8988T (cell line): ENCODE measurements at places on chromosomes 3 and 15.

GRCh38 chr3:197454014-197454413 is 101.8 kb downstream of the BDH1 start:
- peak; percentile 52 for DNase-seq

- DNase-seq = no peak
These were observed 54.7 kb downstream of the FAM98B start for GRCh38 chr15:38508647-38509046.

- DNase-seq = no peak
These were observed 36.6 kb upstream of the CD47 start for GRCh38 chr3:108127301-108127988.

DNA sequence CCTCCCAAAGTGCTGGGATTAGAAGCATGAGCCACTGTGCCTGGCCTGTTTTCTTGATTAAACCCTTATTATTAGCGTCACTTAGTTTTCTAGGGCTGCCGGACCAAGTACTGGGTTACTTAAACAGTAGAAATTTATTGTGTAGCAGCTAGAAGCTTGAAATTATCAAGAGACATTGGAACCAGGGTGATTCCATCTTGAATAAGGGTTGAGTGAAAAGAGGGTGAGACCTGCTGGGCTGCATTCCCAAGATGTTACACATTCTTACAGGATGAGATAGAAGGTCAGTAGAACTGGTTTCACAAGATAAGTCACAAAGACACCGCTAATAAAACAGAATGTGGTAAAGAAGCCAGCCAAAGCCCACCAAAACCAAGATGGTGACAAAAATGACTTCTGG is 18.6 kb upstream of the FSTL1 start:
- DNase-seq = no peak

GRCh38 chr3:147930232-147930807 is 521.2 kb downstream of the ZIC1 start:
- no peak for DNase-seq

GRCh38 chr15:51076524-51077220 is 18.0 kb downstream of the TNFAIP8L3 start:
- DNase-seq = no peak

DNA sequence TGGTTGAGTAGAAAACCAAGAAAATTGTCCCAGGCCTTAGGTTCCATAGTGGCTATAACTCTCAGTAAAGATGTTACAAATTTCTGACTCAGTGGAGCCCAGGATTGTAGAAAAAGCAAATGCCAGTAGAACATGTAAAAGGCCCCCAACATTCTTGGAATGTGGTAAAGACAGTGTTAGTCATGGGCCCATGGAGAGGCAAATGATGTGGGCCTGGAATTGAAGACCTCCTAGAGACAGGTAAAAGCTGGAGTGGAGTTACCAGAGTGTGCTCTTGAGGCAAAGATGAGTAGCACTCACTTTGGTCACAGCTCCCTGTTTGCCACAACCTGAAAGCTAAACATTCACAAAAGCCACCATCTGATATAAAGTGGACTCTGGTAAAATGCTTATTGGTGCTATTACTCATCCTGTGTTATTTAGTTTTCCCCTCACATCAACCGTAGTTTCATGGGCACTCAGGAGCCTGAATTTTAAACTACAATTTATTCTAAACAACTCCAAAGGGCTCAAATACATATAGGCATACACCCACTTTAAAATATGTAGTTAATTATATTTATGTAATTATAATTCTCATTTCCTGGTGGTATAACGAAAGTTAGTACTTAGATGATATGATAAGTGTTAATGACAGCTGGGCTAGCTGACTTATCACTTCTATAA is 359.6 kb upstream of the NECTIN3 start:
- no peak for DNase-seq

- no peak for DNase-seq
These were observed 4.2 kb downstream of the CCDC71 start for GRCh38 chr3:49161808-49162530.

DNA sequence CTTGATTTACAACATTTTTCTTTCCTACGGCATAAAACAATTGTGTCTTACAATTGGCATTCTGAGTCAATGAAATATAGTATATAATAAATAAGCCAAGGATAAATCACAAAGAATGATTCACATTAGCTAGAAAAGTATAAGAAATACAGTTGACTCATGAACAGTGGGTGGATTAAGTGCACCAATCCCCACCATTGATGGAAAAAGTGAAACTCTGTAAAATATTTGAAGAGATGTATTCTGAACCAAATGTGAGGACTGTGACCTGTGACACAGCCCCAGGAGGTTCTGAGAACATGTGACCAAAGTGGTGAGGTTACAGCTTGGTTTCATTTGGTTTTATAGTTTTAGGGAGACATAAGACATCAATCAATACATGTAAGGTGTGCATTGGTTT is 227.5 kb downstream of the ALCAM start:
- DNase-seq = no peak

DNA sequence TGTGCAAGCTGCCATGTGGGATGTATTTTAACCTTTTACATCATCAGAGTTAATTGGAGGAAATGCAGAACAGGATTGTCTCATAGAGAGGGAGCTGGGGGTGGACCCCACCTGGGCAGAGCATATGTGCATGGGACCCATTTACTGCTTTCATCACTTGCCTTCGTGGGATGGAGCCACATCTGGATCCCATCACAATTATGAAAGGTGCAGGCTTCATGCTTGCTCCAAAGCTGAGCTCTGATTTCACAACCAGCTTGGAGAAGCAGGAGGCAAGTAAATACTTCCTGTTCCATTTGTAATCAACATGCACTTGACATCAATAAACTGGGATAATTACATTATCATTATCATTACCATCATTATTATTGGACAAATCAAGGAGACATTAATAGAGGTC is 161.9 kb downstream of the ALDH1A2 start:
- no peak for DNase-seq

- DNase-seq = no peak
These were observed 16.8 kb upstream of the CCNDBP1 start for GRCh38 chr15:43168192-43169107.

- DNase-seq = no peak
These were observed 535.6 kb upstream of the AGTR1 start for GRCh38 chr3:148162132-148162531.

DNA sequence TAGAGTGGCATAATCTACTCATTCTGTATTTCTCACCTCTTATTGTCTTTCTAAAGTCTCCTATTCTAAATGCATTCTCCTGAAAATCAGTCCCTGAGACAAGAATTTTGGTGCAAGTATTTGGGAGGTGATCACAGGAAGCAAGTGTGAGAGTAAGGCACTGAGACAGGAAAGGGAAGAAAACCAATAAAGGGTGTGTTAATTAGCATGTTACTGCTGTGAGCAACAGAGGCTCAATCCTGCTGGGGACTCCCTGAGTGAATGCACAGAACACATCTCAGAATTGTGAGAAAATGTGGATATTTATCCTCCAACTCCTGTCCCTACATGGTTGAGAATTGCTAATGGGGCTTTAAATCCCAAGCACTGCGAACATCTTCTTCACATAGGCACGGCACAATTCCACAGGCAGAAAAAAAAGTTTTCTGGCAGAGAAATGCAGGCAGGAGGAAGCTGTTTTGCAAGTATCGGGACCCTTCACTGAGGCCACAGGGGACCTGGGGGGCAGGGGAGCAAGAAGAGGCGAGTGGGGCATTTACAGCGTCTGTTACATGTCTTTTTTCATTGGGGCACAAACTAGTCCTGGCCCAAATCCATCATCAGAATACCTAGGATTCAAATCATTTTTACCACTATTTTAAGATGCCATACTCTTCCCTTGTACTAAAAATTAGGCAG is 27.2 kb upstream of the STT3B start:
- no peak for DNase-seq

DNA sequence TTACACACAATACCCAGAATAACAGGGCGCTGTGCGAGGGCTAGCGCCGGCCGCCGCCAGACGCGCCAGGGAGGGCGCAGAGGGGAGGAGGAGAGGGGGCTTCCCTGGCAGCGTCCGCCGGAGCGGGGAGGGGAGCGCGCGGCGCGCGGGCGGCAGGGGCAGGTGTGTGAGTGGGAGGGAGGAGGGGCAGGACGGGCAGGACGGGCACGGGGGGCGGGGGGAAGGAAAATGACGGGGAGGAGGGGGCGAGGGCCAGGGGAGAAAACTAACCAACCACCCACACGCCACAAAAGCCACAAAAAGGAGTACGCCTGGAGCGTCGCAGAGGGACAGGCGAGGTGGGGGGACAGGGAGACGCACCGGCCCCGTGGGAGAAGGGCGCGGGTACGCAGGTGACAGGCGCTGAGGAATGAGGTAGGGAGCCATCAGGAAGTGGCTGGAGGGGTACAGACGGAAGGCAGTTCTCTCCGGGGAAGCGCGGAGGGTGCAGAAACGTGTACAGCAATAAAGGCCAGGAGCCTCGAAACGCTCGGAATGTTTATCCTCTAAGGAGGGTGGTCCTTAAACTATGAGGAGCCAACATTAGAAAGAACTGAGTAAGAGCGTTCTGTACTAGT is 610 bp upstream of the SATB1 start:
- no peak for DNase-seq

GRCh38 chr3:147736226-147736625 is 327.1 kb downstream of the ZIC1 start:
- no peak for DNase-seq

DNA sequence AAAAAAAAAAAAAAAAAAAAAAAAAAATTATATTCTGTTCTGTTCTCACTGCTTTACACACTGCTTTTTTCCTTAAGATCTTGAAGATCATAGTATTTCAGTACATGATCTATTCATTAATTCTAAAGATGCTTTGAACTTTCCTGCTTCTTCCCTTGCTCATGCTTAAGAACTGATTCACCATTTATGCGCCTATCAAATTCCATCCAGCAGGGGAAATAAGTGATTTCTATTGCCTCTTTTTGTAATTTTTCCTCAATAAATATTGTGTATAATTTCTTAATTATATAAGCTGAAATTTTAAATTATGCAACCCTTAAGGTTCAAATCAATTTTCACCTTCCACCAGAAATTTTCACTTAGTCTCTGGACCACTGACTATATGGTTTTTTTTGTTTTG is 10.6 kb downstream of the DENND6A start:
- no peak for DNase-seq

GRCh38 chr3:46693038-46693891 is at the start of gene ALS2CL:
ALS2CL (minus strand) TSS chr3:46693679; CDS start chr3:46689440, 4,239 bp downstream.
- DNase-seq = peak; percentile 86

- no peak for DNase-seq
These were observed 32.4 kb downstream of the ZNF445 start for GRCh38 chr3:44444896-44445691.

GRCh38 chr3:101809178-101810021 is 30.4 kb downstream of the NXPE3 start:
- DNase-seq = no peak

- no peak for DNase-seq
These were observed 494.2 kb upstream of the AGTR1 start for GRCh38 chr3:148203297-148204010.

- DNase-seq = no peak
These were observed 30.5 kb downstream of the CD47 start for GRCh38 chr3:108060331-108060730.

GRCh38 chr3:45976191-45977091 is 19.2 kb downstream of the FYCO1 start:
- DNase-seq = no peak

DNA sequence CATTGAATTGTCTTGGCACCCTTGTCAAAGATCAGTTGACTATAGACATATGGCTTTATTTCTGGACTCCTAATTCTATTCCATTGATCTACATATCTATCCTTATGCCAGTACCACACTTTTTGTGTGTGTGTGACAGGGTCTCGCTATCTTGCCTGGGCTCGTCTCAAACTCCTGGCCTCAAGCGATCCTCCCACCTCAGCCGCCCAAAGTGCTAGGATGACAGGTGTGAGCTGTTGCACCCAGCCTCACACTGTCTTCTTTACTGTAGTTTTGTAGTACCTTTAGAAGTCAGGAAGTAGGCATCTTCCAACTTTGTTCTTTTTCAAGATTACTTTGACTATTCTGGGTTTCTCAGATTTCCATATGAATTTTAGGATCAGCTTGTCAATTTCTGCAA is 24.3 kb downstream of the CDAN1 start:
- no peak for DNase-seq

GRCh38 chr3:129650256-129650872 is 43.9 kb upstream of the PLXND1 start:
- no peak for DNase-seq

DNA sequence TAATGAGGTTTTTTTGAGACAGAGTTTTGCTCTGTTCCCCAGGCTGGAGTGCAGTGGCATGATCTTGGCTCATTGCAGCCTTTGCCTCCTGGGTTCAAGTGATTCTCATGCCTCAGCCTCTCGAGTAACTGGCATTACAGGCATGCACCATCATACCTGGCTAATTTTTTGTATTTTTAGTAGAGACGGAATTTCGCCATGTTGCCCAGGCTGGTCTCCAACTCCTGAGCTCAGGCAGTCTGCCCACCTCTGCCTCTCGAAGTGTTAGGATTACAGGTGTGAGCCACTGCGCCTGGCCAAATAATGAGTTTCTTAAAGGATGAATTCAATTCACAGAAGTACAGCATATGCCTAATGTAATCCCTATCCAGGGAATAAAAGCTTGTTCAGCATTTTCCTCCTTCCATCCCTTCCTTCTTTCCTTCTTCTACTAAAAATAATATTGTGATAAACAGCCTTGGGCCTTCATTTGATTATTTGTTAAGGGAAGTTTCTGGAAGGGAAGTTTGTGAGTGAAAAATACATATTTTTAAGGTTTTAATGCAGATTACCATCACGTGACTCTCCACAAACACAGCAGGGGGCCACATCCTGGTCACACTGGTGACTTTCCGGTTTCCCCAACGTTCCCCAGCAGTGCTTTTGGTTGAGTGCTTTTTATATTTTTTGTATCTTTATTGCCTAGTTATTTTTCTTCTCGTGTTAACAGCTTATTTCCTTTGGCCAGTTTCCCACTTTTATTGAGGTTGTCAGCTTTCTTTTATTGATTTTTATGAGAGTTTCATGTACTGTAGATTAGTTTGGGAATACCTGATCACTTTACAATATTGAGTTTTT is 116.8 kb downstream of the USP13 start:
- DNase-seq = no peak

DNA sequence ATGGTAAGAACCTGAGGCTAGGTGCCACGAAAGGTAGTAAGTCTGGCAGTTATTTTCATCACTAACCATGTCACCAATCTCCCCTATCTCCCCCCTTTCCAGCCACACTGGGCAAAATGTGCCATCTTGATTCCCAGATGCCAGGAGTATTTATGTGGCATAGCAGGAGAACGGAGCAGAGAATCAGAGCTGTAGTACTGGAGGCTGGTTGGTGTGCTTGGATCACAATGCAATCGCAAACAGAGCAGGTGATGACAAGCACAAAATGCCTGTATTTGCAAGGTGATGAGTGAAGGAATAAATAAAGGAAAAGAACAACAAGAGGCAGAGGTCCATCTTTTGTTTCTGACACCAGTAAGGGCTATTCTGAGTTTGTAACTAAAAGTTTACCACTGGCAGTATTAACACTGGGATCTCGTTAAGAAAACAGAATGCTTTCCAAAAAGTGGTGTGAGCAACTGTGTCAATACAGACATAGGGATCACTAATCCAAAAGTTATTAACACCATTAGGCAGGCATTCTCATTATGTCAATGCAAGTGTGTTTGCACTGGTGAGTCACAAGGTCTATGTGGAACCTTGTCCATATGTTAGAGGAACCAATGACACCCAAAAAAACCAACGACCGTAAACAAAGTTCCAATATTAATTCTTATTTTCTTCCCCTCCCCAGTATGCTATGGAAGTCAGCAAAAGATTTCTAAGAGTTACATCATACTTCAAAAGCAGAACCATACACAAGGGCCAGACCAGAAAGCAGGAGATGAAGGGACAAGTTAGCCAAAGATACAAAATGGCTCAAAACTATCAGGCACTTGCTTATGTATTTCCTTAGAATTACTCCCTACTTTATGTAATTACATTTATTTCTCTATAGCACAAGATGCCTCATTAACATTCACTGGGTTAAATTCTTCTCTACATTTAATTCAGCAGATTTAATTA is 556.6 kb downstream of the FOXP1 start:
- no peak for DNase-seq
